RPMI8226 (cell line): ENCODE measurements at places on chromosomes 12 and 14.

GRCh38 chr12:9829982-9830381, 2.7 kb downstream of the KLRF1 start:
- DNase-seq, result no peak

GRCh38 chr14:76305268-76305826, 70.6 kb upstream of the ESRRB start:
- DNase-seq, result no peak

GRCh38 chr14:70971560-70971959, 64.3 kb downstream of the PCNX1 start:
- DNase-seq, result no peak

GRCh38 chr12:6834873-6835272, 5.9 kb upstream of the GNB3 start:
- DNase-seq, result no peak

DNA sequence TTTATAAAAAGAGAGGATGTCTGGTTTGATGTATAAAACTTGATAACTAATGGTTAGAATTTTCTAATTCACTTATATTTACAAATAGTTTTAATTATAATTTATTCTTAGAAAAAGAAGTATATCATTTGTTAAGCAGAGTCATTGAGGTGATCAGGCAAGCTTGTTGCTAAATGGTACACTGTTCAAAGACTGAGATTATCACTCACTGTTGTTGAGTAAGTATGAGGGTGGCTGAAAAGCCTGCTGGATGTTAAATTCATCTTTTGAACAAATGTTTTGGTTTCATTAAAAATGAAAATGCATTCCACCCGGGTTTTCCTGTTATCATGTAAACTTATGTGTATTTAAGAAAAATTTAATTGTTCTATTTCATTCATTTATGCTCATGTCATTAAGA, 451.8 kb downstream of the ADAMTS20 start:
- no peak for DNase-seq
